Caco-2 (cell line): ENCODE measurements at places on chromosomes 3 and 15.

DNA sequence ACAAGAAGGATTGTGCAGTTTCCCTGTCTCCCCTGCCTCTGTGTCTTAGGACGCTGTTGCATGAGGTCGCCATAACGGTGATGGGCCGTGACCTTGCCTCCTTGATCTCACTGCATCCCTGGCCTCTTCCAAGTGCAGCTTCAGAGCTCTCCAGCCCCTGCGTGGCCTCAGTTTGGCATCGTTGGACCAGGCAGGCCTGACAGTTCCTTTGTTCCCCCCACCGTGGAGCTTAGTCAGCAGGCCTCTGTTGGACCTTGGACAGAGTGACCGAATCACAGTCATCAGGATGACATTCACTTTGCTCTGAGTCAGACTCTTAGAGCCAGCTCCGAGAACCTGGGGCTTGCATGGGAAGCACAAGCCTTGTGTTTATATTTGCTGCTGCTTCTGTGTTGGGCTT lies 139.4 kb downstream of the OPA1 start:
- DNase-seq = peak; percentile 41
- H3K4me3 ChIP-seq = no peak overlapping the region
- H3K27me3 ChIP-seq = no peaks in the 10 kb centered on the region
- H3K36me3 ChIP-seq = no peaks in the 10 kb centered on the region
- peak overlapping the region; percentile 19 for H3K27ac ChIP-seq

GRCh38 chr15:87736401-87736800 lies 520.1 kb downstream of the NTRK3 start:
- no peak for DNase-seq
- no peaks in the 10 kb centered on the region for H3K27me3 ChIP-seq
- no peak overlapping the region for H3K4me3 ChIP-seq
- no peak overlapping the region for H3K27ac ChIP-seq

GRCh38 chr3:52361011-52361410 lies 44.9 kb downstream of the DNAH1 start:
- H3K27me3 ChIP-seq = no peaks in the 10 kb centered on the region
- H3K4me1 ChIP-seq = no peaks in the 10 kb centered on the region
- H3K27ac ChIP-seq = no peak overlapping the region
- no peaks in the 10 kb centered on the region for H3K36me3 ChIP-seq
- DNase-seq = no peak

DNA sequence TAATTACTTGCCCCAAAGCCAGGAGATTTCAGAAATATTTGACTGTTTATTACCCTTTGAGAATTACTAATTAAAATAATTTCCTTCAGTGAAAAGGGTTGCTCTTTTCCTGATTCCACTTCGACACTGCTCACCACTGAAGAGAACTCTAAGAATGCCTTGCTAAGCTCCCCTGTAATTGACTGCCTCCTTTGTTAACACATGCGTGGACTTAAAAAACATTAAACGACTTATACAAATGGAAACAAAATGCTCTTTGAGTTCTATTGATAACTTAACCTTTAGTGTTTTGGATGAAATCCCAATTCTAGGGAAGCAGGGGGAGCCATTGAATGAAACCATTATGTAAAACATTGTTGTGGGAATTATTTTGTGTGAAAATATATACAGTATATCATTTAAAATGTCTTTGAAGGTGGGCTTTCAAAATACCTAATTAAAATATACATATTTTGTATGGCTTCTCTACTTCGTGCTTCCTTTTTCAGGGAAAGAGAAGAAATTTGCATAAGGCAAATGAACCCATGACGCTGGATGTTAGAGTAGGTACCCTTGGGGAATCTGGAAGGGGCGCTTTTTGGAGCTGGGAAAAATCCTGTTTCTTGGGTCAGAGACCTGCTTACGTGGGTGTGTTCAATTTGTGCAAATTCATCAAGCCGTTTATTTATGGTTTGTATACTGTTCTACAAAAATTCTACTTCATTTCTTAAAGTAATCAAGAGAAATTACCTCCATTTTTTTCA lies 64.2 kb downstream of the WWTR1 start:
- DNase-seq = no peak
- H3K4me1 ChIP-seq = no peaks in the 10 kb centered on the region
- no peaks in the 10 kb centered on the region for H3K36me3 ChIP-seq
- no peak overlapping the region for H3K4me3 ChIP-seq

GRCh38 chr3:126621627-126622345 lies 33.1 kb downstream of the TXNRD3 start:
- H3K4me3 ChIP-seq = no peak overlapping the region
- no peak for DNase-seq
- H3K36me3 ChIP-seq = no peaks in the 10 kb centered on the region

GRCh38 chr3:195250473-195251251 lies 20.3 kb downstream of the XXYLT1 start:
- H3K27me3 ChIP-seq = no peaks in the 10 kb centered on the region
- no peaks in the 10 kb centered on the region for H3K4me1 ChIP-seq
